ENCODE measurements at places on chromosomes 11 and 22.

DNA sequence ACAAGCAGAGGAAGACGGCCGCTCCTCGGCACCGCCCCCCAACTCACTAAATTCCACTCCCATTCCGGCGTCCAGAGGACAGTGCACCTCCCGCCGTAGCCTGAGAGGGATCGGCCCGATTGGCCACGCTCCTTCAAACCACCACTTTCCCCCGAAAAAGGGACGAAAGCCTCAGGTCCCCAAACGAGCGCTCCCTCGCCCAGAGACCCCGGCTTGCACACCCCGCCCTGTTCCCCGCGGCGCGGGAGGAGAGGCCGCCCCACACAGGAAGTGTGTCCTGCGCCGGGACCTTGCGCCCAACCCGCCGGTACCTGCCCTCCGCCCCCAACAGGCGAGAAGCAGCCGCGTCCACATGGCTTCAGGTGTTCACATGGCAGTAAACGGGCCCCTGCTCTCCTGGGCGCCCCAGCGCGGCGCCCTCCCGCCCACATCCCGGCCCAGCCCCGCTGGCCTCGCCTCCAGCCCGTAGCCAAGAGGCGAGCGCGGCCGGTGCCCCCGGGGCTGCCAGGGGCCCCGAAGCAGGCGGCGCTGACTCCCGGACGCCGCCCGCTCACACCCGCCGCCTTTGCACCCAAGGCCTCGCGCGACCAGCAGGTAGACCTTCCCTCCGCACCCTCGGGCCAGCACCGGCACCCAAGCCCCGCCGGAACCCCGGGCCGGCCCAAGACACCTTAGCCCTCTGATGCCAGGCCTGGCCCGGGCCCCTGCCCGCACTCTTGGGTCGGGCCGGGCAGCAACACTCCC is 849 bp downstream of the TCF20 start:
- DNase-seq: no peak

DNA sequence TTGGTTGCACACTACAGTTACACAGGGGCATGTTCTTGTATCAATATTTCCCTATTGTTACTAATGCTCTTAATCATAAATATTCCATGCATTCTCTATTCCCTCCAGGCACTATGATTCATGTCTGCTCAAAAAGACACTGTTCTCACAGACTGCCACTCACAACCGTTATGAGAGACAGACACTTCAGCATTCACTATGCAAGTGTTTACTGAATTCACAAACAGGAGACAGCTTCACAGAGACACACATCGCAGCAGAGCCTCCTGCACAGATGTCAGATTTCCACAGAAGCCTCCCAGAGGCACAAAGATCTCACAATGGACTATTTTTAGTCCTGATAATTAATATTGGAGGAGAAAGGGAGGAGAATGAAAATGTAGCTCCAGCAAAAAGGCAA is 930.4 kb downstream of the OPCML start:
- DNase-seq: peak; percentile 34

- DNase-seq: no peak
Measured at GRCh38 chr11:15309296-15309695, 194.6 kb downstream of the INSC start.

DNA sequence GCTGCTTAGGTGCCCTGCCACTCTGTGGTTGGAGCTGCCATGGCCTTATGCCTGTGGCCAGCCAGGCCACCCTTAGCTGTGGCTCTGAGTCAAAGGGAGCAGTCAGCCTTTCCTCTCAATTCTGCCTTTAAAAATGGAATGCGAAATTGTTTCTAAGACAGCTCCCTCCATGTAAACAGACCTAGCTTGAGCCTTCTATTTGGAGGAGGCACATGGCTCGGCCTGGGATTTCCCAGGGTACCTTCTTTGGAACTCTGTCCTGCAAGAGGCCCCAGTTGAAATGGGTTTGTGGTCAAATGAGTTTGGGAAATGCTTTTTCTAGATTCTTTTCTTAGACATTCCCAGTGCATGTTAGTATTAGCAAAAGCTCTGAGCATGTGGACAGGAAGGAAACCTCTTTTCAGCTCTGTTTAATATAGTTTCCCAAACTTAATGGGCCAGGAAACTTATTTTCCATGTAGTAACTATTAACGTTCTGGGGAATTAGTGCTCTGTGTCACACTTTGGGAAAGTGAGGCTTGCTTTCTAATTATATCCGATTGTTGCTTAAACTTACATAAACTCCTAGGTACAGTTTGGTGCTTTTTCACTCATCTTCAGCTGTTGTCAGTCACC is 7.8 kb downstream of the PHOX2A start:
- DNase-seq: no peak

DNA sequence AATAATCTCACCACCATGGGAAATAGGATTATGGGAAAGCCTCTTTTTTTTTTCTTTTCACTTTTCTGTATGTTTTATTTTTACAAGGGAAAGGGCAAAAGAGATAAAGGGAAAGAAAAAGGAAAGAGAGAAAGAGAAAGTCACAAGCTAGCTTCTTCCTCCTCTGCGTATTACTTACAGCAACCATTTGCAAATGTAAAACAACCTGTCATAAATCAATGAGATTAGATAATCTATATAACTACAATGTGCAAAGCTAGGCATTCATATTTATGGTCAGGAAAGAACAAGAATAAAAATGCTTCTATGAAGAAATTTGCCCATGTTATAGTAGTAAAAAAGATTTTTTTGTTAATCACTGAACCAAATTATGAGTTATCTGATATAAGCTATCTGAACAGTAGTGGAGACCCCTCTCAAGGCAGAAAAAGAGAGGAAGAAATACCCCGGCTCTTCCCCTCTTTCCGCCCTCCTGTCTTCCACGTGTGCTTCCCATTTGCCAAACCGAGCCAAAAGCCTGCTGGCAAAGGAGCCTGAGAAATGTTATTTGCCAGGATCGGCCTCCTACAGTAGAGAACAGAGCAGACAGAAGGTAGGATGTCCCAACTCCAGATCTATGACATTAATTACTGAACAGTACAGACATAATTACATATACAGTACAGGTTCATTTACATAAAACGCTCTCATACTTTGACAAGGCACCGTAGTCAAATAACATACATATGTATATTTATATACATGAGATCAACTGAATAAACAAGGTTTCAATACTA is 50.2 kb downstream of the ARHGAP32 start:
- no peak for DNase-seq

DNA sequence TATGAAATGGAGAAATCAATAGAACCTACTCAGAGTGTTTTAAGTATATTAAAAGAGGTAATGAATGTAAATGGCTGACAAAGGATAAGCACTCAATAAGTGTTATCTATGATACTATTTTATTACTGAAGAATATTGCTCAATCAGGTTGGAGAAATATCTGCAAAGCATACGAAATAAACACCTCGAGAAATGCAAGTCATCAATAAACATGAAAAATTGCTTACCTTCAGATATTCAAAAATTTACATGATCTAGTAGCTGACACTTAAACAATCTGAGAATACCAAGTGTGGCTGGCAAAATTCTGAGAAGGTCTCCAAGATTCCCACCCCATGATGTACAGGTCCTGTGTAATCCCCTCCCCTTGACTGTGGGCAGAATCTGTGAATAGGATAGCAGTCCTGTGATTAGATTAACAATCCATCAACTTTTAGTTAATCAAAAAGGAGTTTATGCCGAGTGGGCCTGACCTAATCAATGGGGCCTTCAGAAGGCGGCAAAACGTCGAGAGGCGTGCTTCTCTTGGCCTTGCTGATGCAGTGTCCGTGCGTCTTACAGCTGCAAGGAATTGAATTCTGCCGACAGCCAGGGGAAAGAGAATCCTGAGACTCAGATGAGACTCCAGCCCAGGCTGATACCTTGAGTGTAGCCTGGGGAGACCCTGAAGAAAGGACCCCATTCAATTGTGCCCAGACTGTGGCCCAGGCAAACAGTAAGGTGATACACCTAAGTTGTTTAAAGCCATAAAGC is 49.1 kb downstream of the SPATA19 start:
- no peak for DNase-seq

GRCh38 chr11:7849018-7849417 is 52.3 kb upstream of the OR5P2 start:
- no peak for DNase-seq

GRCh38 chr22:38707346-38707745 is 1.6 kb downstream of the GTPBP1 start:
- no peak for DNase-seq

DNA sequence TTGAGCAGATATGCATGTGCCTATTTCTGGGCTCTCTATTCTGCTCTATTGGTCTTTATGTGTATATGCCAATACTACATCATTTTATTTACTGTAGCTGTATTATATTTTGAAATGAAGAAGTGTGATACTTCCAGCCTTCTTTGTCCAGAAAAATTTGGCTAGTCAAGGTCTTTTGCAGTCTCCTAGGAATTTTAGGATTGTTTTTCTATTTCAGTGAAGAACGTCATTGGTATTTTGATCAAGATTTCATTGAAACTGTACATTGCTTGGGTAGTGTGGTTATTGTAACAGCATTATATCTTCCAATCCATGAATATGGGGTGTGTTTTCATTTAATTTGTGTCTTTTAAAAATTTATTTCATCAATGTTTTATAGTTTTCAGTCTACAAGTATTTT is 400.3 kb downstream of the AASDHPPT start:
- no peak for DNase-seq

DNA sequence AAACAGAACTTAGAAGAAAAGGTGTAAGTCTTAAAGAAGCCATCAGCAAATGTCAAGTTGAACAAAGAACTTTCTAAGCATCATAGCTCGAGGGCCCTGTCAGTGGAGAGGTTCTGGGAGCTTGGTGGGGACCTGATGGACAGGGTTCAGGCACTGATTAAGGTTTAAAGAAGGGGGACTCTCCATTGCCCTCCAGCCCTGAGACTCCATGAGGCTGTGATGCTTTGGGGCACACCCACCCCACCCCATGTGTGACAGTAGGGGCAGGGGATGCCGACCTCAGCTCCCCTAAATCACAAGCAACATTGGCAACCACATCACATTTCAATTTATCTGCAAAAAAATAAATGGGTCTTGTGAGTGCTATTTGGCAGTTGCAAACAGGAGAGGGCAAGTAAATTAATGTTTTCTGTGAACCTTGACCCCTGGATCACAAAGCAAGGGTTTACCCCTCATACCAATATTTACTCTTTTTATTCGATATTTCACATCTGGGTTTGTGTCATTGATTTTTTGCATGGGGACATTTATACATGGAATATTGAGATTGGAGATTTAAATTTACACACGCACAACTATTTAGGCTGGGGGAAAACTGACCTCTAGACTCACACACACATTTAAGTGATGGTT is 37.1 kb upstream of the ANO1 start:
- no peak for DNase-seq

DNA sequence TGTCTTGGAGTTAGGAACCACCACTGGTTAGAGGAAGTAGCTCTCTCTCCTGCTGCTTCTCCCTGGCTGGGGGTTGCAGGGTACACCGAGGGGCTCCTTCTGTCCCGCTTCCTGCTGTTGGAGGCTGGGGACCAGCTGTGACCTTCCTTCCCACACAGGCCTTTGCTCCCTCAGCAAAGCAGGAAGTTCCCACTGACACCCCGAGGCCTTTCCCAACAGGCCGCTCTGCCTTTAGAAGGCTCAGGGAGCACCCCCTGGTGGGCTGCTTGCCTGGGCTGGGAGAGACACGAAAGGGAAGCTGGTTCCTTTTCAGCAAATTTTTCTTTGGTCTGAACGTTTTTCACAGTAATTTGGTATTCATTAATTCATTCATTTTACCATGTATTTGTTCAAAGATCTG is 527.9 kb upstream of the B3GAT1 start:
- no peak for DNase-seq

DNA sequence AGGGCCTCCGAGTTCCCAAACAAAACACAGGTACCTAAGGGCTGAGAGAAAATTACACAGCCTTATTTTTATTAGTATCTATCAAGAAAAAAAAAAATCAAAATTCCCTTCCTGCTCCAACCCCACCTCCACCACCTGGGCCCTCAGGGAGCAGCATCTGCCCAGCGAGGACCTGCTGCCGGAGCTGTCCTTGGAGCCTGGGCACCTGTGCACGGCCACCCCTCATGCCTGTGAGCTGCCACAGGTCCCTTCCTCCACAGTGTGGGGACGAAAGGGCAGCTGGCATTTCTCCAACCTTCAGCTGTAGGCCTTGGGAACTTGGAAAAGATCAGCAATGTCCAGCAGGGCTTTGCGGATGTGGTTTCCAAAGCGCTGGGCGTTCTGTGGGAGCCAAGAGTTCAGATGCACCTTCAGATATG is 6.3 kb upstream of the SYCE3 start:
- no peak for DNase-seq

- no peak for DNase-seq
Measured at GRCh38 chr11:33063326-33063881, 24.0 kb downstream of the TCP11L1 start.

DNA sequence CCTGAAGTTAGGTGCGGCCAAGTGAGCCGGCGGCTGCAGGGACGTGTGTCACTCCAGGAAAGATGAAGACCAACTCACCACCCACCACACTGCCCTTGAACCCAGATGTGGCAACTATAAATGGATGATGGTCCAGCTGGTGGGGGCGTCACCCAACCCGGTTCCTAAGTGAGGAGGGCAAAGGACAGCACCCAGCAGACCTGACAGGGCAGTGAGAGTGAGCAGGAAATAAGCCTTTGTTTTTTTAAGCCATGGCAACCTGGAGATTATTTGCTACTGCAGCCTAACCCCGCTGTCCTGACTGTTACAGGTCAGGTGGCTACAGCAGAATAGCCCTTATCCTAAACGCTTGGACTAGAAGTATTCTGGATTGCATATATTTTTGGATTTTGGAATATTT is 228.9 kb downstream of the CTTN start:
- no peak for DNase-seq

DNA sequence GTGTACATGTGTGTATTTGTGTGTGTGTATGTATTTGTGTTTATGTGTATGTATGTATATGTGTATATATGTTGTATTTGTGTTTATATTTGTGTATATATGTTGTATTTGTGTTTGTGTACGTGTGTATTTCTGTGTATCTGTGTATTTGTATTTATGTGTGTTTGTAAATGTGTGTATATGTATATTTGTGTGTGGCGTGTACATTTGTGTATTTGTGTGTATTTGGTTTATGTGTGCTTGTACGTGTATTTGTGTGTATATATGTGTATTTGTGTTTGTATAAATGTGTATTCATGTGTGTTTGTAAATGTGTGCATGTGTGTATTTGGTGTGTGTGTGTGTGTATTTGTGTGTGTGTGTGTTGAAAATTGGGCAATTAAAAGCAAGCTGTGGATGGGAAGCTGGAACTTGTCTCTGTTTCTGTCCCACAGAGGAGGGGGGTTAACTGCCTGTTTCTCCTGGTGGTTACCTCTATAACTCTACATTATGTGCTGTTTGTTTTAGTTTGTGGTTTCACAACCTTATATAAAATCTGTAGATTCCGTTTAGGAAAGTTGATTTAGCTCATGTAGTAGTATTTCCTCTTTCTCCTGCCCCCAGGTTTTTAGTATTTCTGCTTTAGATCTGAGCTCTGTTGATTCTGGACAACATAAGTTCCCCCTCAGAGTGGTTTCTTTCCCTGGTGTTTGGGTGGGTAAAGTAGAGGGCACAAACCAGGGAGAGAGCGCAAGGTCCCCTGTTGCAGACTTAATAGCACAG is 28.9 kb downstream of the AP2A2 start:
- DNase-seq: no peak

DNA sequence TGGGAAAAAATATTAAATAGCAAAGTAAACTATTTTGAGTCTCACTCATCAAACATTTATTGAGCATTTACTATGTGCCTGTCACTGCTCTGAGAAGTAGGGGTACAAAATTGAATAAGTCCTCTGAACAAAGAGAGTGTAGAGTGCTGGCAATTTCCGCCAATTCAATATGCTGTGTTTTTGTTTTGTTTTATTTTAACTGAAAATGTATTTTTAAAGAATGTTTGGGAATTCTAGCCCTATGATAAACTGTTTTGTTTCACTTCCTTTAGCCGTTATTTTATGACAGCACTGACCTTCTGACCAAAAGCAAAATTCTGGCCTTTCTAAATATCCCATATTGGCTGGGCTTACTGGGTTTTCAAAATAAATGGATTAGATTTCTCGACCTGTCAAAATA is 64.7 kb upstream of the LMO2 start:
- no peak for DNase-seq

Data from putamen (tissue), 1 donor.